CD4-positive, alpha-beta T cell treated with Interleukin-15 for 4 hours (primary cell): ENCODE measurements at places on chromosomes 12 and 14.
A peak's percentile ranks its signal among the peaks of the same experiment; 100 is the strongest.

DNA sequence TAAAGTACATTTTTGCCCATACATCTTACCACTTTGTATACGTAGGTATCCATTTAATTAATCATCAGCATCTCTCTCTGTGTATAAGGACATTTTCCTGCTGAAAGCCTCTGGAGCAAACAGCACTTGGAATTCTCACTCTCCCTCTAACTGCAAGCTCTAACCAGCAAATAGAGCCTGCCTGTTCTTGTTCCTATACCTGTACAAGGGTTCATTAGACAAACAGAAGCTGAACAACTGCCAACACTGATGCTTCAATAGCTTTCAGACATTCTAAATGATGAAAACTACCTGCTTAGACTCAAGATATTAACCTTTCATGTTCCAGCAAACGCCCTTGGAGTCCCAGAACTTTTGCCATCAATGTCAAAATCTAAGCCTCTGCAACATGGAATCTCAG, 98.0 kb downstream of the KCNH5 start:
- DNase-seq, result no peak

- DNase-seq, result no peak
These were observed 328.7 kb downstream of the RPL10L start for GRCh38 chr14:46322730-46323403.

DNA sequence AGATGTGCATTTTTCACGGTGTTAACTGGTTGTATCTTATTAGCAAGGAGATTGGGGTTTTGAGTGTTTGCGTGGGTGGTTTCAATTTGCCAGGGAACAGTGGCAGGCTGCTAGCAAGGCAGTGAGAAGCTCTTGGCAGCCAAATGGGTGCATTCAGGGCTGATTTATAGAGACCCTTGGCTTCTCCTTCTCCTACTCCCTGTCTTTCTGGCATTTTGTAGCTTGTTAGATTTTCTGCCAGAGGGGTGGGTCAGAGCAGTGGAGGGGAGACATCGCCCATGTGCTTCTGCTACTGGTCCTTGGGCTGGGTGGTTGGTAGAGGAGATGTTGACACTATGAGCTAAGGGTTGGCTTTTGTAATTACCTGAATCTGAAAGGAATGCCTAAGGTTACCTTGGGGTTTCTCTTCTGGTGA, 9.6 kb downstream of the CALM1 start:
- no peak for DNase-seq

DNA sequence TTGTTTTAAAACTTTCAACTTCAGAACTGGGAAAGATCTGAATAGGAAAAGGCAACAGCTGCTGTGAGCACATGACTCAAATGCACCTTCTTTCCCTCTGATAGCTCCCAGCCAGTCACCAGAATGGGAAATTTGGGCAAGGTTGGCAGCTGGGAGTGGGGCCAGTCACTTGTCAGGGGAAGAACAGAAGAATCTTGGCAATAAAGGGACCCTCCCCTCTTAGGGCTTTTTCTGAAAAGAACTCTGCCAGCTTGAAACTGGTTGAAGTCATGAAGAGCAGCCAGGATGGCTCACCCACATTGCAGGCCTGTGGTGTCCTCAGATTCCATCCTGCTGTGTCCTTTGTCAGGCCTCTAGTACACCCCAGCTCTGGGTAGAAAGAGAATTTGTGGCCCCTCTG, 10.3 kb upstream of the RIC8B start:
- DNase-seq, result no peak

- no peak for DNase-seq
These were observed 23.7 kb downstream of the GSTZ1 start for GRCh38 chr14:77344377-77344996.

DNA sequence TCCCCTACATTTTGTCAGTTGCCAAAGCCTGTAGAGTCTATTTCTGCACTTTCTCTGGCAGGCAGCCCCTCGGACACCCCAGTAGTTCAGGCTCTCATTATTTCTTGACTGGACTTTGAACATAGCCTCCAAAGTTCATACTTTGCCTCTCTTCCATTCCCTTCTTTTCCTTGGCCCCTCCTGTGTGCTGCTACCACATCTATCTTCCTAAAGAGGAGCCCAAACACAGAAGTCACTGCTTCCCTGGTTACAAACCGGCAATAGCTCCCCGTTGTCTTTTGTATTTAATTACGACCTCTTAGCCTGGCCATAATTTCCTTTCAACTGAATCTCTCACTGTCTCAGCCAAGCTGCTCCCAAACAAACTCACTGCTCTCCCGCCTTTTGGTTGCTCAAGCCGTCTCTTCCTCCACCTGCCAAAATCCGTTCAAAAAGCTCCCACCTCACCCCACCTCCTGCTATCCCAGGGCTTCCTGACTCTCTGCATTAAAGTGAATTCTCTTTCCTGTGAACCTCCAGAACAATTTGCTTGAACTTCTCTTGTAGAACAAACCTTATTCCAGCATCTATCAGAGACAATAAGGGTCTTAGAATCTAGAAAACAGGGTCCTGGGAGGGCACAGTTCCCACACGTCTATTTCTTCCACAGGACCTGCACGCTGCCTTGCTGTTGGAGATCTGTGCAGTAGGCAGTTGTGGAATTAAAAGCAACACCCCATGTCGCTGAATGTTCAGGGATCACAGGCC, 46.9 kb downstream of the PRMT8 start:
- DNase-seq, result no peak

- DNase-seq, result no peak
These were observed 86.1 kb upstream of the DYNC1H1 start for GRCh38 chr14:101878211-101878821.

GRCh38 chr14:60329274-60329673, 80.3 kb downstream of the PPM1A start:
- no peak for DNase-seq

DNA sequence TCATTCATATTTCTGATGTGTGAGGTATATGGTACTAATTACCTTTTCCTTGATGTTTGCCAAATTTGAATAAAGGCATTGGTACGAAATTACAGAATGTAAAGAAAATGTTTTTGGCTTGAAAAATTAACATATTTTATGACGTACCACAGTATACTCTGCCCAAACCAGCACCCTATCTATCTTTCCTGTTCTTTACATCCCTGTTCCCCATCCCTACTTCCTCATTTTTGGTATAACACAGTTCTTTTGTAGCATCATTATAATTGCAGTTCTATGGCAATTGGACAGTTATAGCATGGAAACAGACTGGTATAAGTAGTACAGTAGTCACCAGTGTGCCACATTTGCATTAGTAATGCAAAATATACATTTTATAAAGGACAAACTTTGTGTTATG, 7.0 kb upstream of the CCT2 start:
- DNase-seq, result no peak

- no peak for DNase-seq
These were observed 1010.3 kb downstream of the LRFN5 start for GRCh38 chr14:42617005-42617404.

DNA sequence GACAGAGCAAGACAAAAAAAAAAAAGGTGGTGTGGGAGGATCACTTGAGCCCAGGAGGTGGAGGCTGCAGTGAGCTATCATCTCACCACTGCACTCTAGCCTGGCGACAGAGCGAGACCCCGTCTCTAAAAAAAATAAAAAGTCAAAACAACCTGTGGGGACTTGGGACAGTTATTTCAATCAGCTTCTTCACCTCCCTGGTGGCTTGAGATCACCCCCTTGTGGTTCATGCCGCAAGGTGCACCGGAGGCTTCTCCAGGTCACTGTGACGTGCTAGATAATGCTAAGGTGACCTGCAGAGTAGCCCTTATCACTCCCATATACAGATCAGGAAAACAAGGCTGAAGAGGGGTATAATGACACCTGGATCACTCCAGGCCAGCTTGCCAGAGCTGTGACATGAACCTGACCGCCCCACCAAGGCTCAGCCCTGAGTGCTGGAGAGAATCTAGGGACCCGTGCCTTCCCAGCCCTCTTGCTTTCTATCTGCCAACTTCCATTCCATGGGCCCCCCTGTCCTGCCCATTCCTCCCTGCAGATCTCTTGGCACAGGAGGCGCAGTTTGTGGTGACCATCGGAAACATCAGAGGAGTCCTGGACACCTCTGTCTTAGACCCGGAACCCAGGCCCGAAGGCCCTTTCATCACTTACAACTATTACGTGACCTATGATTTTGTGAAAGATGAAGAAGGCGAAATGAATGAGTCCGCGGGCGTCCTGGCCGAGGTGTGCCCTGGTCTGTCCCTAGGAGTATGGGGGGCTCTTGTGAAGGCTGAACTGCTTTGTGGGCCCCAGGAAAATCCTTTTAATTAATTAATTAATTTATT, 8.1 kb downstream of the LRRC43 start:
- peak; percentile 63 for DNase-seq

- DNase-seq, result no peak
These were observed 28.6 kb upstream of the PPM1H start for GRCh38 chr12:62963486-62964041.

GRCh38 chr14:71702786-71703185, 229.4 kb upstream of the RGS6 start:
- no peak for DNase-seq

DNA sequence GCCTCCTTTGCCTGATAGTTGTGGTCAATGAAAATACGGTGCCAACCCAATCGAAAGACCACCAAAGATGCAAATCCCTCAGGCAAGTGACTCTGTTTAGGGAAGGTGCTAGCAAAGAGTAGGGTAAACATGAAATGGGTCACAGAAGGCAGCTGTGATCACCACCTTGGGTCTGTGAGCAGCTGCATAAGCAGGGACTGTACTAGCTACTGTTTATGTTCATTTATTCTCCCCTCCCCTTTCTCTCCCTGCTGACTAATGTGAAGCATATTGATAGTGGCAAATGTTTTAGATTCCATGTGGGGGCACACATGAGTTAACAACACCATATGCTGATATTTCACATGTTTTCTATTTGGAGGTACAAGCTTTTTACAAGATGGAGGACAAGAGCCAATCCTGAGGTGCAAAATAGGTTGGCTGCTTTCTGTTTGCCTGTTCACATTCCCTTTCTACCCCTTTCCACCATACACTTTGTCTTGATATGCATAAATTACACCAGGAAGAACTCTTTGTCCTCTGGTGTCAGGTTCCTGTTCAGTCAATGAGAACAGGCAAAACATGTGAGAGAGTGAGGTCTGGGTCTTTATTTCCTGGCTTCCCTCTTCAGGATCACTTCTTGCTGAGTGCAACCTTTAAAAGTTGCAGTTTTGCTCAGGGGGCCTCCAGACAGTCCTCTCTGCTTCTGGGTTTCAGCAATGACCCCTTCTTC, 71.1 kb downstream of the AVPR1A start:
- DNase-seq, result no peak

GRCh38 chr14:92135269-92135668, 13.5 kb downstream of the CPSF2 start:
- DNase-seq, result no peak

- DNase-seq, result peak; percentile 6
These were observed 590 bp downstream of the DDIT3 start for GRCh38 chr12:57519796-57520052.

GRCh38 chr12:45409966-45410365, 194.1 kb downstream of the ANO6 start:
- DNase-seq, result no peak

DNA sequence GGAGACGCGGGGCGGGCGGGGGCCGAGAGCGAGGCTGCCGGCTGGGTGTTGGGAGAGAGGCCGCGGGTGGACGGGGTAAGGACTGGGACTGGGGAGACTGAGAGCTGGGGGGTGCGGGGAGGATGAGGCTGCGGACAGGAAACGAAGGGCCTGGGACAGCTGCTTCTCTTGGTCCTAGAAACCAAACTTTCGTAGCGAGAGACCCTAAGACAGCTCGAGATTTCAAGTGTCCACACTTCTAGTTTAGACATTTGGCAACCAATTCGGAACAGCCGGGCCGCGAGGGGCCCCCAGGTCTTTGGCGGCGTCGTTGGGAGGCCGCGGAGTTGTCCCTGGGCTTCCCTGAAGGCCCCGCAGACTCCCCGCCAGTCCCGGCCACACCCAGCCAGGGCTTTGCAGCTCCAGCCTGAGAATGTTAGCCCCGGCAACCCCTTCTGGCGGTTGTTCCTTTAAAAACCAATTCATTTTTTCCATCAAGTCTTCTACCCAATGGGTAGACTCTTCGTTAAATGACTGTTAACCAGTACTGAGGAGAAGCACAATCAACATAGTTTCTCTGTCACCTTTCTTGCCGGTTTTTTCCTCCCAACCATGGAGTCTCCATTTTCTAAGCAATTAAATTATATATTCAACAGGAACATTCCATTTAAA, 11.5 kb downstream of the NKX2-1 start:
- no peak for DNase-seq

DNA sequence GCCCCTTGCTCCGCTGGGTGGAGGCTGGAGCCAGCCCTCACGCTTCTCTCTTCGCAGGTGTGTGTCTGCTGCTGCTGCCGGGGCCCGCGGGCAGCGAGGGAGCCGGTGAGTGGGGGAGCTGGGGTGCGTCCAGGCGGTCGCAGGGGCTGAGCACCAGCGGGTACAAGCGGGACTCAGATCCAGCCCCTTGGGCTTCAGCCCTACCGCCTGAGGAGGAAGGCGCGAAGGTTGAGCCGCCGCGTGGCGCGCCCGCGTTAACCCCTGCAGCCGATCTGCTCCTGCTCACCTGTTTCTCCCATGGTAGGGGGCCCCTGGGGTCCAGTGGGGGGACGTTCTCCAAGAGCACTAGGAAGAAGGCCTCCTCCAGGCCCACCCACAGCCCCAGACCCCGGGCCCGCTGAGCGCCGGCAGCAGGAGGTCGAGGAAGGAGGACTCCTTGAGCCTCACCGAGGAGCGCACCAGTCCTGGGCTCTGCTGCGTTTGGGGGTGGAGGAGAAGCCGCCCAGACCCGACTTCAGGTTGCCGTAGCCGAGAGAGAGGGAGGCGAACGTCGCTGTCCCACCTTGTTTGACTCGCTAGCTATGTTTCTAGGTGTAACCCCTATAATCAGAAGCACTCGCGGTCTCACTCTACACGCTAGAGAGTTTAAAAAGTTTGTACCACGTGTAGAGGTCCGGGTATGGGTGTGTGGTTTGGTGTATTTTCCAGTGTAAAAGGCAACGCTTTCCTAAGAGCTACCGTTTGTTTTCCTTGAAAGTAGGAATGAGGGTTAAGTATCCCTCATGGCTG, 834 bp downstream of the COCH start:
- no peak for DNase-seq

- peak; percentile 57 for DNase-seq
These were observed 9.3 kb downstream of the RILPL2 start for GRCh38 chr12:123427036-123427769.

- DNase-seq, result no peak
These were observed 11.6 kb upstream of the SMCO2 start for GRCh38 chr12:27434673-27435565.

GRCh38 chr14:92659765-92660561, 88.5 kb downstream of the LGMN start:
- no peak for DNase-seq

DNA sequence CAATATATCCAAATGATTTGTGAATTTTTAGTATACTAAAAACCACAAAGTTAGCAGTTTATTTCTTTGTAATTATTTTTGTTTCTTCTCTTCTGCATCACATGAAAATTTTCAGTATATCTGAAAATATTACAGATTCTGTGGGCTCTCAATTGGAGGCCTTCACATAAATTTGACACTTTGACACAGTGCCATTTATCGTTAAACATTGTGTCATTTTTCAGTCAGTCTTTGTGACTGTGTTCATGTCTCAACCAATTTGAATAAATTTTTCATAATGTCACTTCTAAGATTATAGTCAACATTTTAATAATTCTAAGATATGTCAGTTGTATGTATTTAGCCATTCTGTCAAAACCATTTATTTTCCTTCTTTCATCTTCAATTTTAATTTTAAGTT, 1303.0 kb downstream of the LRFN5 start:
- DNase-seq, result no peak

GRCh38 chr14:57244106-57244505, 24.6 kb downstream of the EXOC5 start:
- no peak for DNase-seq
